ENCODE measurements at places on chromosomes 5 and 9.

GRCh38 chr5:136295914-136296313, 69.4 kb downstream of the TRPC7 start:
- DNase-seq: no peak

DNA sequence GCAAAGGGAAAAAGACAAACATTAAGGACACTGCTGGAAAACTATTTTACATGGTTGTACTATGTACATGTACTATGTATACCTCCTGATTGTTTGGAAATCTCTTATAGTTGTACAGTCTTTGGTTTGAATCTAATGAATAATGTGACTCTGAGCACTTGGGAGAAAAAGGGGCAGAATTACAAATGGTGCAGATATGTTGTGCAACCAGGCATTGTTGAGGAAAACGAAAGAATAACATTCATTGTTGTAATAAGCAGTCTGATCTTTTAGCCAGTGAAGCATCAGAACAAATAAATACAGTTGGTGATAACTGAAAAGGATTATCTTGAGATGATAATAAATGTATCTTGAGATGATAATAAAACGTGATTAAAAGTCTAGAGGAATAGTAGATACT, 87.2 kb downstream of the CSNK1G3 start:
- DNase-seq: no peak

DNA sequence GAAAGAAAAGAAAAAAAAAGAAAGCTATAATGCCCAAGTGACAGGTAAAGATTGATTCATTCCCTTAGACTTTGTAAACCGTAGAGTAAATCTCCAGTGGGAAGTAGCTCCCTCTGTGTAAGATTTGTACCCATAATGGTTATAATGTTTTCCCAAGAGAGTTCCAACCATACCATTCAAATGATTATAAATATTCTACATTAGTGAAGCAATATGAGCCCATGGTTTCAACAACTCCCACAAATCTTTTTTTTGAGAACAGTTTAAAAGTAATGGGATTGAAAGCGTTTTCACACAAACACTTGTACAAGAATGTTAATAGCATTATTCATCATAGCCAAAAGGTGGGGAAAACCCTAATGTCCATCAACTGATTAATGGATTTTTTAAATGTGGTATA, 58.0 kb downstream of the GRAMD2B start:
- DNase-seq: no peak

DNA sequence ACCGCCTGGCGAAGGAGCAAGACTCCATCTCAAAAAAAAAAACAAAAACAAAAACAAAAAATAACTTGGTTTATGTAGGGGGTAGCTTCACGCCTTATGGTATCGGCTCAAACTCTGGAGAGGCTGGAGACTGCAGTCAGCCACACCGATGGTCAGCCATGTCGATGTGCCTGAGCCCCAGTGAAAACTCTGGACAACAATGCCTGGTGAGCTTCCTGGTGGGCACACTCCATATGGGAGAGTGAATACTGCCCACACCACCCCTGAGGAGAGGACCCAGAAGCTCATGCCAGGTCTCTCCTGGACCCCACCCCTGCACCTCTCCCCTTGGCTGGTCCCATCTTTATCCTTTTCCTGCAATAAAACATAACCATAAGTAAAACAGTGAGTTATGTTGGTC, 19.6 kb downstream of the IPPK start:
- no peak for DNase-seq

DNA sequence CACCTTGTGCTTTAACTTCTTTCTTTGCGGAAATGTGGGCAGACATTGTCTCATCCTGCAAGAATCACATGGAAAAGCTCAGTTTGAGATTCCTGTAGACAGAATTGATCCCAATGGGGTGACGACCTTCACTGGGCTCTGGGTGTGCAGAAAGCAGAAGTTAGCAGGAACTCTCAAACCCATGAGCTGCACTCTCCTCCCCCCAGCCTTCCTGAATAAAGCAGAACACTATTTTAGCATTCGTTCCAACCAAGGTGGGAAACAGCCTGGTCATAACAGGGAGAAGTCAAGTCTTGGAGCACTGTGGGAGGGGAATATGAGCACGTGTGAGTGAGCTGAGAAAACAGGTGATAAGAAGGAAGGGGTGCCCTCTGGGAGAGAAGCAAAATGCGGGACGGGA, 87.4 kb upstream of the FER start:
- DNase-seq: no peak

GRCh38 chr5:65288657-65289056, 193.1 kb downstream of the ADAMTS6 start:
- DNase-seq: no peak

DNA sequence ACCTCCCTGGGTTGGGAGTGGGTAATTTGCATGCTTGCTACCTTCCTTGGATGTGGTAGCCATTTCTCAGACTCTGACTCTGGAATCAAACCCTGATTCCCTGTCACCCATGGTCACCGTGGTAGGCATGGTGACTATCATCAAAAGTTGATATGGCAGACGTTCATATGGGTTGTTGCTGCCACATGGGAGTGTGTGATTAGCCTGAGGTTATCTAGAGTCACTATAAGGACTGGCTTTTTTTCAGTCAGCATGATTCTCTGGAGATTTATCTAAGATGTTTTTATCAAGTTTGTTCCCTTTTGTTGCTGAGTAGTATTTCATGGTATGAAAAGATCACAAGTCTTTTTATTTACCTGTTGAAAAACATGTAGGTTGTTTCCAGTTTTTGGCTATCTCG, 7.0 kb downstream of the RCL1 start:
- DNase-seq: no peak

- DNase-seq: no peak
Measured at GRCh38 chr9:80554301-80554700, 982.5 kb downstream of the TLE4 start.

GRCh38 chr5:111509119-111509518, 3.2 kb downstream of the STARD4 start:
- no peak for DNase-seq

DNA sequence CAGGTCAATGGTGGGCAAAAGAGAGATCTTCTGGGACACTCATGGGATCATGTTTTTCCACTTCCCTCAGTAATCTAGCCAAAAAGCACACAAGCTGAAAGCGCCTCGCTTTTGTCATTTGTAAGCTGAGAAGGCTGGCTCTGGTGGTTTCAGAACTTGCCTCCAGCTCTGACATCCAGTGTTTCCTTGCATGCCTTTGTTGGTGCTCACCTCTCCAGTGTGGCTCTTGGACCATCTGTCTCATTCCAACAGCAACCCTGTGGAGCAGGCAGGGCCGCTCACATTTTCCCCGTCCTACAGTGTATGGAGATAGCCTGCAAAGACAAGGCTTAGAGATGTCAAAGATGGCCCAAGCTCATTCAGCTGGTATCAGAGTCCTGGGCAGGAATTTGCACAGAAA, 160.8 kb upstream of the KLF4 start:
- no peak for DNase-seq

GRCh38 chr9:109192732-109193361, 25.8 kb upstream of the FRRS1L start:
- DNase-seq: no peak

GRCh38 chr5:95178046-95178651, 106.7 kb downstream of the MCTP1 start:
- DNase-seq: no peak

DNA sequence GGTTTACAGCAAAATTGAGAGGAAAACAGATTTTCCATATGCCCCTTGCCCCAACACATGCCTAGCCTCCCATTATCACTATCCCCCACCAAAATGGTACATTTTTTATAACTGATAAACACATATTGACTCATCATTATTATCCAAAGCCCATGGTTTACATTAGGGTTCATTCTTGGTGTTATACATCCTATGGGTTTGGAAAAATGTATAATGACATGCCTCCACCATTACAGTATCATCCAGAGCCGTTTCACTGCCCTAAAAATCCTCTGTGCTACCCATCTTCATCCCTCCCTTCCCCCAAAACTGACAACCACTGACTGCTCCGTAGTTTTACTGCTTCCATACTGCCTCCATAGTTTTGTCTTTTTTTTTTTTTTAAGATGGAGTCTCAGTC, 111.1 kb downstream of the ACTL7B start:
- DNase-seq: no peak

GRCh38 chr5:42583322-42583721, 160.1 kb downstream of the GHR start:
- DNase-seq: no peak

DNA sequence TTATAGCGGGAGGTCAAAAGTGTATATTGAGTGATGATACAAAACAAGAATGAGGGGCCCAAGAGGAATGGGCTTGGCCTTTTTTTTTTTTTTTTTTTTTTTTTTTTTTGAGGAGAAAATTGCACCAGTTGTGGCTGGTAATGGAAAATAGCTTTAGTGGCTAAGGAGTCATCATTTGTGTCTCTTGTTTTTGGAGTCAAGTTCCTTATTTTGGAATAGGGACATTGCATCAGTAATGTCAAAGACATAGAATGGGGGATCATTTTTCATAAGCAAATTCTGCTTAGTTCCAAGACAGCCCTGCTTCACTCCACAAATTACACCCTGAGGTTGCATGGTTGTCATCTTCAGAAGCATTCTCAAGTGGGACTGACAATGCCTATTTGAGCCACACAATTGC, 137.4 kb downstream of the STK32A start:
- DNase-seq: no peak

DNA sequence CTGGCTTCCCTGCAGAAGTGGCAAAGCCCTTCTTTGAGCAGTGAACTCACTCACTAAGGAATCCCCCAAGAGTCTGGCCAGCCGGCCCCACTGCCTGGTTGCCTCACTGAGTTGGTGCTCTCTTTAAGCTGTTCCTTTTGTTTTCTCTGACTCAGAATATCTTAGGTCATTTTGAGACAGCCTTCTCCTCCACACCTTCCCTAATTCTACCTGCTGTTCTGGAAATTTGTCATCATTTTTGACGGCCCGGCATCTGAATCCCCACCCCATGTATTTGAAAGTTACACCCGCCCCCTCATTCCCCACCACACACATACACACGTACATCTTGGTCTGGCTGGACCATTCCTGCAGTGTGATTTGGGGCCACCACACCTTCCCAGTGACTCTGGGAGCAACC, 41.8 kb downstream of the FGF1 start:
- no peak for DNase-seq

DNA sequence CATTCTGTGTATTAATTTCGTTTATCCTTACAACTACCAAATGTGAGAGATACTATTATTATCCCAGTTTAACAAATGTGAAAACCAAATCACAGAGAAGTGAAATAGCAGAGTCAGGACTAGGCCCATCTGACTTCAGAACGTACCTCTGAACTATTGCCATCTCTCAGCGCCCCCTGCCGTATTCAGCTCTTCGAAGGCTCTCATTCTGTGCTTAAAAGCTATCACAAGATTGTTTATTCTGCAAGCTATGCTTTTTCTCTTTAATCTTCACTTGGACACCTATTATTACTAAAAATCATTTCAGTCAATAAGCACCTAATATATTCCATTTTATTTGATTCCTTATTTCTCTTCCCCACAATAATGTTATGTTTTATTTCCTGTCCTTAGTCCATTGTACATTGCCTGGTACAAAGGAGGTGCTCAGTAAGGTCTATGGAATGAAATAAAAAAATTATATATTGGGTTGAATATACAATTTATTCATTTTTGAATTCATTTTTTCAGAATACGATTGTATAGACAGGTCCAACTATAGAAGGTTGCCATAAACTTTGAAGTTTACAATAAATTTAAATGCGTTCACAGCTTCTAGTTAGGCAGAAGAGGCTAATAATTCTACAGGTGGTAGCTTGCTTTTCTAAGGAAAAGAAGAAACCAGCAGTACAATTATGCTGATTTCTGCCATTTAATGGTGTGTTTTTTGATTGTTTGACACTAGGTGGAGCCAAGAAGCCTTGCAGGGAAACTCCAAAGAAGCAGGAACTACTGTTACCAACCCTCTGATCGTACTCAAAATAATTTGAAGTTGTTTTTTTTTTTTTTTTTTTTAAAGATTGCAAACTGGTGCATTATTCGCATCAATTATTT, 202.2 kb upstream of the DMRTA1 start:
- DNase-seq: no peak

DNA sequence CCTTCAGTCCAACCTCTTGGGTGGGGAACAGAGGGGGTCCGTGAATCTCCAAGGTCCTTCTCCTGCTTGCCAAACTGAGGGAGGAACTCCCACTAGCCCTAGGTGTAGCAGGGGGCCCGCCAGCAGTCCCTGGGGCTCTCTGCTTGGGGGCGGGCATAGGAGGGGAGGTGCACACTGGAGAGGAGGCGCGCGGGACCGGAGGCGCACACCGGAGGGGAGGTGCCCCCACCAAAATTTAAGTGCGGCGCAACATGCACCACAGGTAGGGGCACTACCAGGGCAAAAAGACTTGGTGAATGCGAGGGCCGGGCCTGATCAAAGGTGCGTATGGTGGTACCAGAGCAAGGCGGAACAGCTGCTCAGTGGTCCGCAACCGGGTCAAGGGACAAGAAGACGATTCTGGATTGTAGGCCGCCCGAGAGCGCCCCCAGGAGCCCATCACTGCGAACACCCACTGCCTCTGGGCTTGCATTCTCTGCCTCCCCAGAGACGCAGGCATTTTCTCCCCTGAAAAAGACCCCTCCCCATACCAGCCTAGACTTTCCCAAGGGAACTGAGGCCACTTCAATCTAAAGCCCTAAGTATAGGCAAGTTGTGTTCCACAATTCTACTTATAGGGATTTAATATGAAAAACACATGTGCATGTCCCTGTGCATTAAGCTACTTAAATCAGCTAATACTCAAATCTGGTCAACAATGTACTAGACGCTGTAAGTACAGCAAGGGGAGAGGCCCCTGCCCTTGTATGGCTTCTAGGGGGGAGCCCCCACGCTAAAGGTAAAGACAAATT, 50.6 kb downstream of the TGFBI start:
- DNase-seq: no peak

- no peak for DNase-seq
Measured at GRCh38 chr9:75046725-75047345, 18.7 kb upstream of the CARNMT1 start.

GRCh38 chr9:118652258-118652657, 717.0 kb downstream of the BRINP1 start:
- no peak for DNase-seq

- DNase-seq: no peak
Measured at GRCh38 chr5:110361471-110361870, 365.0 kb downstream of the TMEM232 start.

DNA sequence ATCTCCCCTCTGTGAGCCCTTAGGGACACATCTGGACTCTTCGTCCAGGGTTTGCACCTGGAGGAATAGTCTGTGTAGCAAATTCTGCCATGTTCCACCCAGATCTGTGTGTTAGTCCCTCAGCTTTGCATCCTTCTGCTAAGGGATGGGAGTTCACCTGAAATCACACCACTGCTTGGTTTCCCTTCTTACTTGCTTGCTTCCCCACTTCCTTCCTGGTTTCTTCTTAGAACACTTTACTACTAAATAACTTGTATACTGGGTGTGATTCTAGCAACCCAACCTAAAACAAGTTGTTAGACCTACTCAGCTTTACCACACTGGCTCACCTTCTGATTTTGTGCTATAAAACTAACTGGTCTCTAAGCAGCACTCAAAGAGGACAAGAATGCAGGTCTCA, 202.6 kb upstream of the MAP3K1 start:
- DNase-seq: peak; percentile 6
